ENCODE measurements at places on chromosomes 4 and X.

DNA sequence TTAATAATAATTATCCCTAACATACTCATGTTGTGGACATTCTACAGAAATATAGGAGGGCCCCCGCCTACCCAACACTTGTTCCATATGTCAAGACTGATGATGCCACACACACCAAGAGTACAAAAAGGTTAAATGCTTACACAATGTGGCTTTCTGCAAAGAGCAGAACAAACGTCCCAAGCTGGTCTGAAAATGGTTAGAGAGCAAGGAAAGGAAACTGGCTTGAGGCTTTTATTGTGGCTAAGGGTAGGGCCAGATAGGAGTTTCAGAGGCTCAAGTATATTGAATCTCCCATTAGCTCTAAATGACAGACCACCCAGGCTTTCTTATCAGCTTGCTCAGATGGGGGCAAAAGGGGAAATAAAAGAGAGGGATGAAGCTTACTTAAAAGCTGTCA lies 134.1 kb upstream of the C1QTNF7 start:
- no peak for DNase-seq

- no peak for DNase-seq
Observed at GRCh38 chr4:187183346-187183745, 459.7 kb upstream of the FAT1 start.

DNA sequence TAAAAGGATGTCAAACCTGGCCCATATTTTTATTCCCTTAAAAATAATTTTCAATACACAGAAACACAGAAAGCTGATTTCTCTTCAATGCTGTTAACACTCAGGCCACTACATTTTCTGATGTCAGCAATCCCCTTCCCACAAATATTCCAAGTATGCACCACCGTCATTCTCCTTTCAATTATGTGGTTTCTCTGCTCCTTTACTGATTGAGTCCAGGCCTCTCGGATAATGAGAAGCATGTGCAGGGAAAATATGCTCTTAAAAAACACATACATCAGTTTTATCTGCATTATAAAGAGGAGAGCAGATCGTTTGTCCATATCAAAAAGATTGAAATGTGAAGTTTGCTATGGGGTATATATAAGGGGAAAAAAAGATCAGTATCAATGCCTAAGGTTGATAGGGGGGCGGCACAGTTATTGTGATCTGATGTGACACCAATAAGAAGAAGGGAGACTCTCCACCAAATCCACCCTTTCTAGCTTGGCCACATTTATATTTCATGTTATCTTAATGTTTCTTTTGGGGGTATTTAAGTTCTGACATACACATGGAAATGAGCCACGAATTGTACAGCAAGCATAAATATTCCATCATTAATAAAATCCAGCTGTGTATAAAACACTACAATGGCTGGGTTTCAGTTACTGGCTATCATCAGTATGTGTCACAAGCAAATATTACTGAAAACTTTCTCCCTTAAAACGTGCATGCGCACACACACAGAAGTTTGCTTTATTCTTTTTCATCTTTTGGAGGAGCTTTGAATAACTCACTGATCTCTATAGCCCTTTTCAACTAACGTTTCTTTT lies 6.4 kb downstream of the AMOT start:
- DNase-seq, result no peak

GRCh38 chr4:13540446-13541175 lies 3.7 kb downstream of the NKX3-2 start:
- no peak for DNase-seq

DNA sequence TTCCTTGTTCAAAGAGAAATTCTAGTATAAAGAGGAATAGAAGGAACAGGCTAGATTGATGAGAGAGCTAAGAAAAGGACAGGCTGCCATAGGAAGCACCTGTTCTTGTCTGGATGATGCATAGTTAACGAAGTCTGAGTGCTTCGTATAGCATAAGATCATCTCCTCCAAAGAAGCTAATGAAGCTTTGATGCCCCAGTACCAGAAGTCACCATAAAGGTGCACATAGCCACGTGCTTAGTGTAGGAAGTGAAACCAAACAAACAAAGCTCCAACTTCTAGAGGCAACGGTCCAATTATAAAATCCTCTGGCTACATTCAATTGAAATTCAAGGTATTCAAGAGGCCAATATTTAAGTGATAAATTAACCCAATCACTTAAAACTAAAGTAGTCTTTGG lies 31.0 kb downstream of the AFAP1 start:
- DNase-seq, result no peak

GRCh38 chr4:16686195-16686594 lies 212.2 kb downstream of the LDB2 start:
- DNase-seq, result no peak

DNA sequence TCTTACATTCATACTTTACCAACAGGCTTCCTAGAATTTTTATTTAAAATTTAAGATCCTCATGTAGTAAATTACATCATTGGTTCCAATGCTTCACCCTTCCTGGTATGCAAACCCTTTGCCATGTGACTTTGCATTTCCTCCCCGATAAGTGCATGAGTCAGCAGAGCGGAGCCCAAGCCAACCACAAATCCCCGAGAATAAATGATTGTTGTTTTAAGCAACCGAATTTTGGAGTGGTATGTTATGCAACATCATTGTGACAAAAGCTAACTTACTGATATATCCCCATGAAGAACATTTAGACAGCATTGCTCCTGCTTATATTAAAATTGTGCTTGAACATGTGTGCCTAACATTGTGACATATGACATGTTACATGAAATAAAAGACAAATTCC lies 199.4 kb upstream of the DDX53 start:
- DNase-seq, result no peak

GRCh38 chrX:12898073-12898472 lies 8.3 kb upstream of the TLR8 start:
- DNase-seq, result no peak

GRCh38 chr4:67721770-67722597 lies 21.0 kb upstream of the UBA6 start:
- DNase-seq, result no peak

All from NCI-H1048 (cell line).